ENCODE measurements at places on chromosomes 2 and 18.
A peak's percentile ranks its signal among the peaks of the same experiment; 100 is the strongest.

DNA sequence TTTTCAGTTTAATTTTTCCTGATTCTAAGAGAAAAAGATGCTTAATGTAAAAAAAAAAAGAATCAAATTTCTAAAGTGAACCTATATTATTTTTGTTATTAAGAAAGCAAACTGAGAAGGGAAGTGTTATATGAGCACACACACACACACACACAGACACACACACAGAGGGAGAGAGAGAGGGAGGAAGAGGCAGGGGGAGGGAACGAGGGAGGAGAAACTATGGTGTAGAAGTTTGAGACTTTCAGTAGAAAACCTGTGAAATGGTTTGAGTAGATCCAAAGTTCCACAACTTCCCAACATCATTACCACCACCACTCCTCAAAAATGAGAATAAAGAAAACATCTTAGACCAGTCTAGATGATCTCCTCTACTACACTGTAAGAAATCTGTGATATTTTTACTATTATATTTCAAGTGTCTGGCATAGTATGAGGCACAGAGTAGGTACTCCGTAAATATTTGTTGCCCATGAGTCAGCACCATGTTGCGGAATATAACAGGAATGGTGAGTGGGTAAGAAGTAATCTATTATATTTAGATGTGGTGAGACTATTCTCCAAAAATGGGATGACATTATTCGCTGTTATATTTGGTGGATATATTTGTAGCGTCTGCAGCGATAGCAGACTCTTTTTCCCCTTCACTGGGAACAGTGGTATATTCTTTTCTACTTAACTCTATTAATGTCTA, 149.4 kb upstream of the DNMT3A start:
- DNase-seq, result peak; percentile 28

DNA sequence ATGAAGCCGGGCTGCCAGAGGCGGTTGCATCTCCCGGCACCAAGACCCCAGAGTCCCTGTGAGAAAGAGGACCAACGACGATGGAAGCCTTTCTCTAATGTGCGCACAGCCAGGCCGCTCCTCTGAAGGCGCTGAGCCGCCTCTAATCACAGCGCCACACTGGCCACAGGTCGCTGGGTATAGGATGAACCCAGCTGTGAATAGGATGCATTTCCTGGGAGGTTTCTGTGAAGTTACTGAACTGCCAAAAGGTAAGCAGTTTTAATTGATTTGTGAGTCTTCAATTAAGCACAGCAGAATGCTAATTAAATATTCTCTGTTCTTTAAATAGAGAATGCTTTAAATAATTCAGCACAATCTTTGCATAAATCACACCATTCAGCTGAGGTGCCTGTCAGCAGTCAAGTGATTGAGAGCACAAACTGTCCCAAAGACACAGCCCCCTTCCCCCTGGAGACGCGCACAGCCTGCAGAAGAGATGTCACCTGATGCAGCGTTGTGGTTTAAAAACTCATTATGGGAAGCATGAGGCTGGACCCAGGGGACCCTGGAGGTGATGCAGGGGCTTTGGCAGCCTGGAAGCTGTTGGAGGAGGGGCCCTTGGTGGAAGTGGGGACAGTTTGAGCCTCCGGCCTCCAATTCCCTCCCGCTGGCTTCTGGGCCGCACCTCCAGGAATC, 98.1 kb downstream of the RTP5 start:
- no peak for DNase-seq

GRCh38 chr18:44502790-44503189, 177.9 kb upstream of the SETBP1 start:
- no peak for DNase-seq

- no peak for DNase-seq
These were observed 128.1 kb upstream of the MSTN start for GRCh38 chr2:190190507-190191162.

DNA sequence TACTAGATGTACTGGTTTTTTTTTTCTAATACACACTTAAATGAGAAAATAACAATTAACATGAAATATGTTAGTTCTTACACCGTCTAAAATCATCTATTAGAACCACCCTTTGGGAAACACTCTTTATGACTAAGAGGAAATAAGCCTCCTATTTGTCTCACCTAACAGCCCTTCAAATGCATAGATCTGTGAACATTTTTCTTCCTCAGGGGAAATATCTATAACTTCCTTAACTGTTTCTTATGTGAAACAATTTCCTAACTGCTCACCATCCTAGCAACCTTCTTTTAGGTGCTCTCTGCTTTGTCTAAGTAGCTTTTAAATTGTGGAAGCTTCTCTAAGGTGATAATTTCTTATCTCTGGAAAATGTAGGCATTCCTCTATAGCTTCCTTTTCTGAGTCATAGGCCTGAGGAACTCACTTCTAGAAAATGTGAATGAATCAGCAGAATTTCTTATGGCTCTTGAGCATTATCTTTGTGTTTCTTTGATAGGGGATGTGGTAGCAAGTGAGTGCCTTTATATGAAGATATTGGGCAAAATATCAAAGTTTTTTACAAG, 56.1 kb downstream of the CNTNAP5 start:
- DNase-seq, result no peak

DNA sequence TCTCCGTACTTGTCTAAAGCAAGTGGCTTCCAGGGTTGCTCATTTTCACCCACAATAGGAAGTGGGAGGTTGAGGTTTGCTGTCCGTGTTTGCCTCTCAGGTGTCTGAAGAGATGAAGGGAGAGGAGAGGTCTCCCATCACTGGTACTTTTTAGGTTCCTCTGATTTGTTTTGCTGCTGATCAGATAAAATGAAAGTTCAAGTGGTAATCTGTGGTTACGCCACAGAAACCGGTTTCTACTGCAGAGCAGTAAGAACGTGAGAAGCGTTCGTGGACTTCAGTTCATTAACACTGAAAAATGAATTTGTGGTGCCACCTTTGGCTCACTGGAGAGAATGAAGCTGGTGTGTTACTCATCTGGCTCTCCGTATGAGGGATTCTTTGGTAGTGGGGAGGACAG, 118.2 kb downstream of the GBX2 start:
- DNase-seq, result no peak

GRCh38 chr2:226953826-226954225, 118.0 kb downstream of the RHBDD1 start:
- no peak for DNase-seq
